Naive thymus-derived CD8-positive, alpha-beta T cell (primary cell): ENCODE measurements at places on chromosomes 4 and X.

GRCh38 chr4:477686-478085 is 21.3 kb downstream of the ZNF721 start:
- no peak for DNase-seq

GRCh38 chr4:147491086-147491485 is 10.2 kb downstream of the EDNRA start:
- no peak for DNase-seq

- DNase-seq: no peak
These were observed 1388.9 kb downstream of the C4orf33 start for GRCh38 chr4:130484826-130485225.

DNA sequence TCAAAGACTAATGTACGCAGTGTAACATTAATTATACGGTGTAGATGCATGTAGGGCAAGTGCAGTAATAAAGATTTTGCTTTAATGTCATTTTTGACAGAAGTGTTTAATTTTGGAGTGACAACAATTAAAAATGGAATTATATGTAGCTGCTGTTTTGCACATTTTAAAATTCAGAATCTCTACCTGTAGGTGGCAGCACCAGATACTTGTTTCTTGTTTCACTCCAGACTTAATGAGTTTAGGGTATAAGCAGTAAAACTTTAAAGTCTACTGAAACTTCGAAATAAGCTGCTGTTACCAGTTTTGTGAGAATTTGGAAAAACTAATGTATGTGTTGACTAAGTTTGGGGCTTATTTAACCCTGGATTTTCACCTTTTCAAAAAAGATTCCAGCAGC is 144.9 kb downstream of the POLA1 start:
- no peak for DNase-seq

- DNase-seq: no peak
These were observed 10.8 kb upstream of the KLKB1 start for GRCh38 chr4:186216465-186217024.

DNA sequence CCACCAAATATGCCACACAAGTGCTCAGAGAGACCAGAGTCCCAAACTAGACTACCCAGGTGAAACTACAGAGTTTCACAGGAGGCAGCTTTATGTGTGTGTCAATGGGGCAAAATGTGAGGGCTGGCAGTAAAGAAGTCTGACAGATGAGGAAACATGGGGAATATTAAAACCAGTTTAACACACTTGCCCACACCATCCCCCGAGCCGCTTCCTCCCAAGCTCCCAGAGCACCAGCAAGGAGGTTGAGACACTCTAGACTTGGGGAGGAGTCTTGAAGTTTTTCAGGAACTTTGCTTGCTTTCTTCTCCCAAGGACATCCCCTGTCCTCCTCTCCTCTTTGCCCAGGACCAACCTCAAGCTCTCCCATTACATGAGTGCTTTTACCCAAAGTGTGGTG is 94.7 kb upstream of the SPRY1 start:
- no peak for DNase-seq

- no peak for DNase-seq
These were observed 7.0 kb downstream of the AWAT1 start for GRCh38 chrX:70241501-70241900.

- DNase-seq: no peak
These were observed 68.0 kb upstream of the ATXN3L start for GRCh38 chrX:13387666-13388494.

- no peak for DNase-seq
These were observed 86.6 kb downstream of the DNAAF6 start for GRCh38 chrX:107293056-107293455.
